Amygdala (tissue), 56 donors: ENCODE measurements at places on chromosomes 5 and 9.

GRCh38 chr5:1151316-1151715 lies 39.5 kb upstream of the SLC12A7 start:
- no peak for DNase-seq

GRCh38 chr9:111854799-111855198 lies 41.8 kb upstream of the UGCG start:
- DNase-seq = no peak

DNA sequence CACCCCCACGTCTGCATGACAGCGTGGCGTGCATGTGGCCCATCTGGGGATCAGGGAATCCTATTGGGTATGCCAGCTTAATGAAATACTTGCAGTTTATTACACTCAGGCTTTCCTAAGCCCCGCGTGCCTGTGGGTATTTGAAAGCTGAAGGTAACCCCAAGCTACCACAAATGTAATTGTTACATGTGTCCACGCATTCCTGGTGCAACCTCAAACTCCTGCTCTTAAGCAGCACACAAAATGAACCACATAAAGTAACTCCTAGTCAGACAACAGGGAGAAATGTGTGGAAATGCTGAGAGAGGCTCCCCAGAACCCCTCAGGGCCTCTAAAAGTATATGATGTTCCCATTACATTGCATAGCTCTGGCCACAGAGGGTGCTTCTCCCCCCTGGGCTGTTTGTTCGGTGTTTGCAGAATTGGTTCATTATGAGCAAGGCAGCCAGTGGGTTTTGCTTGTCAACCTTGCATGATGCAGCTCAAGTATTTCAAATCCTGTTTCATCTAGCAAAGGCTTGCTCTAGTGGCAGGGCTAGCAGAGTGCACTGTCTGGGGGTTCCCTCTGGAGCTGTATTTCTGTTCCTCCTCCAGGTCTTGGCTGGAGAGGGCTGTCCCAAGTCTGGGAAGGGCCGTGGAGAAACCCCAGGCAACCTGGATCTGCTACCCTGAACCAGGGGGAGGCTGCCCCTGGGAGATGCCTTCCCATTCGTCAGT lies 1.8 kb upstream of the DCANP1 start:
- DNase-seq = no peak

DNA sequence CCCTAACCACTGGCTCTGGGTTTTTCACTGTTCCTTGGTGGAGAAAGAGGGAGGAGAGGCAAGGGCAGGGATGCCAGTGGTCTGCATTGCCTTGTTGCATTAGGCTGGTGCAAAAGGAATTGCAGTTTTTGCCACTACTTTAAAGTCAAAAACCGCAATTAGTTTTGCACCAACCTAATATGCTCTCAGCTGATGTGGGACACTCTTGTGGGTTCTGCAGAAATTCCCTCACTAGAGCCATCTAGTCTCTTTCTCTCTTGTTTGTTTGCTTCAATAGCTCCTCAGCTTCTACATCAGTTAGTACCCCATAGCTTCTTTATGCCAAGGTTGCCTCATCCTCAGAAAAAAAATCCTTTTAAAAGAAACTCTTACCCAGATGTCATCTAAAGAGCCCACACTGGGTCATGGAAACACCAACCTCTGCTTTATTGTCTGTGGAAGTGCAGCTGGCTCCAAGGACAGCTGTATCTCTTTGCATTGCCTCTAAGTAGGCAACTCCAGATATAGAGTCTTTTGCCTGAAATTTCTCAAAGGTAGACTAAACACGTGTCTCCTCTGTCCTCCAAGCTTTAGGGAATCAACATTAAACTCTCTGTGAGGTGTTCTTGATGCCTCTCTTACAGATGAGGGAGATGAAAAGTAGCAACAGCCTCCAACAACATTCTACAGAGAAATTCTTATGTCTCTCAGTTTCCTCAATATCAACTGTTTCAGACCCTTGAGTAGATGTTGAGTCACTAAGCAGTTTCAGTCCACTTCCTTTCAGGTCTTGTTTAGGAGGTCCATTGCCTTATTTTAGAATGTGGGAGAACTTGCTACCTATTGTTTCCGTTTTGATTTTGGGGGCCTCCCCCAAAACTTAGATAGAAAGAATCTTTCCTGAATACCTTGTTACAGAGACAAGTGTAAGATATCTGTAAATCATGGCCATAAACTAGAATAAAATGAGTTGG lies 84.9 kb upstream of the MEF2C start:
- no peak for DNase-seq

GRCh38 chr9:125444166-125444565 lies 182.5 kb downstream of the GAPVD1 start:
- DNase-seq = no peak

DNA sequence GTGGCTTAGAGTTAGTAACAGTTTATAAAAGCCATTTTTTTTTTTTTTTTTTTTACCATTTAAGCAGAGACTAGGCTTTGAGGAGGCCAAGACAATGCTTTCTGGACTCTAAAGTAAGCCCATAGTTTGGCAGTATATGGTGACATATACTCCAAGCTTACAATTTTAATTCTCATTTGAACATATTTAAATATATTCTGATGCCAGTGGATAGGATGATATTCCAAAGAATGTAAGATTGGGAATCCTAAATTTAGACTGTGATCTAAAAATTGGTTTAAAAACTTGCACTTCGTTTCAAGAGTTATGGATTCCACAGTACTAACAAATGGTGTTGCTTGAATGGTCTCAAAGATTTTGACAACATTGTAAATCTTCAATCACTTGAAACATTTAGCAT lies 112.1 kb downstream of the CWC27 start:
- no peak for DNase-seq

- DNase-seq = no peak
Measured at GRCh38 chr9:116713271-116713670, 26.2 kb downstream of the TRIM32 start.

GRCh38 chr5:99179206-99179605 lies 250.4 kb upstream of the CHD1 start:
- DNase-seq = no peak

- no peak for DNase-seq
Measured at GRCh38 chr9:34777666-34778065, 67.7 kb upstream of the CCL21 start.

DNA sequence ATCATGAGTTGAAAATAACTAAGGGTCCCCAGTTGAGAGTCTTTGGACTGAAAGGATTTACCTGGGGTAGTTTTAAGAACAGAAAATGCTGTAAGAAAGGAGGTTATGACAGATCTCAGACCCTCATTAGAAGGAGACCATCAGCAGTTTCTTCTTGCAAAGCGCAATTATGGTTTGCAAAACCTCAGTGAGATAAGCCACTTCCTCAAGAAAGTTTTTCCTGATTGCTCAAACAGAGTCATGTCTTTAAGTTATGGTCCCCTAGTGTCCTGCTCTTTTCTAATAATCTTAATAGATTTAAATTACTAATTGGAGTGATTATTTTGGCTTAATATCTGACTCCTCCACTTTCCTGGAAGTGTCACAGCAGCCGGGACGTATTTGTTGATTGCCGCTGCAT lies 293.2 kb upstream of the KLF4 start:
- no peak for DNase-seq

GRCh38 chr9:21141427-21141882 lies at the start of gene IFNW1:
TSS of gene IFNW1 (minus strand) at chr9:21141832. CDS start at chr9:21141570, 262 bp downstream.
- DNase-seq = no peak

GRCh38 chr5:159345336-159345735 lies 15.0 kb upstream of the IL12B start:
- DNase-seq = no peak

DNA sequence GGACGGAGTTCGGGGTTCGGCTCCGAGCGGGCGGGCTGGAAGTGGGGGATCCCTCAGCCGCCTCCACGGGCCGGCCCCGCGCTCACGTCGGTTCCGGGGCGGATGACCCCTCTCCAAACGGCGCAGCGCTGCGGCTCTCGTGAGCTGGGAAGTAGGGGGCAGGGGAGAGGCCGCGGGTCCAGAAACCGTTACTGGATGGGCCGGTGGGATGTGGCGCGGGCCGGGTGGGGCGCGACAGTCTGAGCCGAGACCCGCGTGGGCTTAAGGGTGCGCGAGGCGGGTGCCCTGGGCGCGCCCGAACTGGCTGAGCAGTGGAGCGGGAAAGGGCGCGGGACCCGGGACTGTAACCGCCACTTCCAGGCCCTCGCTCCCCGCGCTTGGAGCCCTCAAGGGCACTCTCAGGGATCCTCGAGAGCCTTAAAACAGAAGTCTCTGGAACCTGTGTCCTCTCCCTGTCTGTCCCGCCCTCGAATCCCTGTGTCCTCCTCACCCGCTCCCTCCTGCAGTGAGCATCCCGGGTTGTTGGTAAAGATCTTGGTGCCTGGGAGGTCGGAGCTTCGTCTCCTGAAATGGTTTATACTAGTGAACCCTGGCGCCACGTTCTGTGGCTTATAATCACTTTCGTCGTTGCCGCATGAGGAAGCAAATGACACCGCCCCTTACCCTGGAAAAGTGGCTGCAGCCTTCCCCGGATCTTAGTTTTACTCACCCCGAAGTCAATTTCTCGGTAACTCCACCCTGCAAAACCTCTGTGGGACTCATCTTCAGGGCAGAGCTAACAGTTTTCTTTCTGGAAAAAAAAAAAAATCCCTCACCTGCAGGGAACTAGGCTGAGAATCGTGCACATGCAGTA lies 571 bp upstream of the MARCHF11 start:
- DNase-seq = no peak

DNA sequence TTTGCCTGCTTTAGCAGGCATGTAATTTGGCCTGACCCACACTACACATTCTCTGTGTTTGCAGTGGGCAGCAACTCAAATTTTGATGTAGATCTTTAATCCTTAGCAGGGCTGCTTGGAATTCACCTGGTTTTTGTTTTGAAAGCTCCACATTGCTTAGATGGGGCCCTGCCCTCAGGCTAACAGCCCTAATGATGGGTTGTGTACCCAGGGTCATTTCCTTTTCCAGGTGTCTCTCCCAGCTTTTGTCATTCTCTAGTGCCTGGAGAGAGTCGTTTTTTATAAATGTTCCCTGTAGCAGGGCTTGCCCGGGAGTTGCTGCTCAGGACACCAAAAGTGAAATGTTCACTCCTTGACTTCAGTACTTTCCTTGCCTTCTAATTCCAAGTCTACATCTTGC lies 126.3 kb downstream of the TRIO start:
- no peak for DNase-seq

- no peak for DNase-seq
Measured at GRCh38 chr5:169415371-169415770, 114.4 kb upstream of the SLIT3 start.

DNA sequence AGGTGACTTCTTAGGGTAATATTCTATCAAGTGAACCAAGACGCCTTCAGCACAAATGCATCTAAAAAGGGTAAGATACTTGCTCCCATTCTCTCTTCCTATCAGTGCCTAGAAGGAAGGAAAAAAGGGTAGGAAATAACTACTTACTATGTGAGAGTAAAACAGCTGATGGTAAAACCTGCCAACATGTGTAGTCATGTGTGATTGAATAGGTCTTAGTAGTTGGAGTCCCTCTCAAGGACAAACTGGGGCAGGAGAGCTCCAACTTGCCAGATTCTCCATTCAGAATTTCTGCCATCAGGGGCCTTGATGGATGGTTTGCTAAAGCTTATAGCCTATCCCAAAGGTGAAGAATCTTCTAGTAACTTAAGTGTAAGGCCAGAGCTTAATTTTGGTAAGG lies 5.2 kb downstream of the TSC1 start:
- no peak for DNase-seq
